Pericardium fibroblast (primary cell): ENCODE measurements at places on chromosomes 4 and X. TPM values are rescaled to one million over a fixed set of nuclear protein-coding genes. Genes with fewer than 3 reads are reported as not detected.

Gene GPR50
- total RNA-seq = not detected in 2 replicates

Gene EXOC1L
- not detected in 2 replicates for total RNA-seq

Gene CCDC110
- 0.09 and 0.93 TPM in 2 replicates for total RNA-seq

Gene GDPD2
- total RNA-seq = not detected in 2 replicates

Gene CAMK2D
- 89.9 and 102 TPM in 2 replicates for total RNA-seq

Gene HS6ST2
- total RNA-seq = 0.09 TPM in 1 of 2 replicates, not detected in the other

Gene CSAG2
- total RNA-seq = not detected in 2 replicates

Gene NUP62CL
- not detected in 2 replicates for total RNA-seq

Gene NAA11
- not detected in 2 replicates for total RNA-seq

Gene EREG
- under 0.01 and 0.12 TPM in 2 replicates for total RNA-seq

Gene SCD5
- total RNA-seq = 13.9 and 16.8 TPM in 2 replicates

Gene FABP2
- total RNA-seq = not detected in 2 replicates

Gene CLGN
- total RNA-seq = 0.43 and 0.47 TPM in 2 replicates

Gene MTMR8
- not detected in 2 replicates for total RNA-seq

Gene SPANXD
- total RNA-seq = not detected in 2 replicates

Gene TEX13C
- total RNA-seq = not detected in 2 replicates

Gene CSAG1
- not detected in 2 replicates for total RNA-seq

Gene RBBP7
- total RNA-seq = 71.8 and 83.3 TPM in 2 replicates

Gene CT55
- not detected in 2 replicates for total RNA-seq

Gene FATE1
- not detected in 2 replicates for total RNA-seq

Gene YY2
- 0.70 and 1.8 TPM in 2 replicates for total RNA-seq

Gene CD38
- total RNA-seq = not detected in 2 replicates

Gene PRICKLE3
- total RNA-seq = 7.1 and 15.0 TPM in 2 replicates

Gene GSX2
- total RNA-seq = not detected in 2 replicates

Gene PNMA3
- total RNA-seq = not detected in 2 replicates

Gene DGKQ
- 8.8 and 10.7 TPM in 2 replicates for total RNA-seq

Gene TMEM271
- total RNA-seq = not detected in 2 replicates

Gene UBL4A
- total RNA-seq = 30.6 and 37.0 TPM in 2 replicates

Gene PARM1
- total RNA-seq = 0.77 and 7.7 TPM in 2 replicates

Gene ITGB1BP2
- total RNA-seq = 0.23 and 2.0 TPM in 2 replicates

Gene SSX4
- not detected in 2 replicates for total RNA-seq

Gene MRPS18C
- 14.1 and 14.5 TPM in 2 replicates for total RNA-seq

Gene TCEANC
- 1.8 and 2.3 TPM in 2 replicates for total RNA-seq

Gene XAGE1A
- not detected in 2 replicates for total RNA-seq

Gene ARX
- not detected in 2 replicates for total RNA-seq

Gene MAGEC2
- not detected in 2 replicates for total RNA-seq

Gene AMBN
- not detected in 2 replicates for total RNA-seq

Gene CLTRN
- not detected in 2 replicates for total RNA-seq

Gene DOK7
- total RNA-seq = 0.09 TPM in 1 of 2 replicates, not detected in the other

Gene FOXP3
- total RNA-seq = not detected in 2 replicates

Gene FRMPD4
- 0.51 and 12.6 TPM in 2 replicates for total RNA-seq

Gene ACSL1
- 36.3 and 103 TPM in 2 replicates for total RNA-seq

Gene LYAR
- total RNA-seq = 10.9 and 12.4 TPM in 2 replicates

Gene GPR143
- total RNA-seq = 0.26 and 2.0 TPM in 2 replicates

Gene RBM46
- 0.34 TPM in 1 of 2 replicates, not detected in the other for total RNA-seq

Gene IL1RAPL2
- total RNA-seq = 0.09 and 1.6 TPM in 2 replicates

Gene VCX3B
- total RNA-seq = not detected in 2 replicates

Gene ZDHHC9
- 28.2 and 41.0 TPM in 2 replicates for total RNA-seq

Gene CT45A2
- total RNA-seq = not detected in 2 replicates

Gene AKAP14
- total RNA-seq = not detected in 2 replicates

Gene CFP
- 0.17 and 0.70 TPM in 2 replicates for total RNA-seq

Gene IGSF1
- not detected in 2 replicates for total RNA-seq
